ENCODE measurements at places on chromosomes 4 and X. TPM values are rescaled to one million over a fixed set of nuclear protein-coding genes. Genes with fewer than 3 reads are reported as not detected.

- DNase-seq = no peak
These were observed 38.4 kb downstream of the PSAPL1 start for GRCh38 chr4:7396186-7396910.

DNA sequence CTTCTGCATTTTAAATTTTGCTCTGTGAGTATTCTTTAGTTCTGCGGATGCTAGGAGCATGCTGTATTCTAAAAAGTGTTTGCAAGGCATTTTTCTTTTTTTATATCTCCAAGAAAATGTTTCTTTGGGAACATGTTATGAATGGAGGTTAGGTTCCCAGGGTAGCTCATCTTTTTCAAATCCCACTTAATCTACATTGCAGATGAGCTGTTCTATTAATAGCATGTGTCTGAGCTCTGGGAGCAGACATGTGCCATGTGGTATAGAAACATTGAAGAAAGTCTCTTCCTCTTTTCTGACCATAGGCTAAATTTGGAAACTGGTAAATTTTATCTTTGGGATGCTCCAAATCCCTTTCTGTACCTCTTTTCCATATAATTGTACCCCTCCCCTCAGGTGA lies 23.2 kb downstream of the DIAPH2 start:
- DNase-seq = no peak

ZNF732 gene
- 3.6 TPM for polyA plus RNA-seq

- DNase-seq = no peak
These were observed 21.9 kb downstream of the NSG1 start for GRCh38 chr4:4408576-4409335.

DNA sequence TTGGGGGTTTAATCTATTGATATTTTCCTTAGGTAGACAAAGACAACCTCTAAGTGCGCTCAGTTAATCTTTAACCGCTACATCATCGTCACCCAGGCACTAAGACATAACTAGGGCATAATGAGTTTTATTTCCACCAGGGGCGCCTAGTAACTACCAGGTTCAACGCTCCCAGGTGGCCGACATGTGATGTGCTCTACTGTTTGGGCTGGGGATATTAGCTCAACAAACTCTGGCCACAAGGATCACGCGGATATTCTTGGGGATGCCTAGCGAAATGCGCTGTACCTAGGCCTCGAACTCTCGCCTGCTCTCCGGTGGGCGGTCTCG lies 915 bp upstream of the RAB33B start:
- peak; percentile 72 for DNase-seq

- DNase-seq = no peak
These were observed 3.4 kb downstream of the NKRF start for GRCh38 chrX:119602701-119603255.

GRCh38 chr4:68310651-68311247 lies 39.1 kb downstream of the YTHDC1 start:
- DNase-seq = no peak

TMSB15C gene
- polyA plus RNA-seq = 7.5 TPM

DNA sequence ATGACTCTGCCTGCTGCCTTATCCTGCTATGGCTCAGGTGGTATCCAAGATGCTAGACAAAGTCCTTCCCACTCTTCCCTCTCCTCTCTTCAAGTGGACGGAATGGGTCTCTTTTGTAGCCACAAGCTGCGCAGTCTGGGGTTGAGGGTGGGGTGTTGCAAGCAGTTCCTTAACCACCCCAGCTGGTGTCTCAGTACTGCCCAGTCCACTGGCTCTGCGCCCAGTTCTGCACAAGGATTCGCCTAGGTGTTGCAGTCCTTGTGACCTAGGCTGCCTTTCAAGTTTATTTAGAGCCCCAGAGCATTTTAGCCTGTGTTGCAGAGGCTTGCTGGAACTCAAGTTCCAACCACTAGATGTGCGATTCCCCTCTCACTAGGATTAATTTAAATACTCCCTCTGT lies 120.7 kb downstream of the NEXMIF start:
- DNase-seq = no peak

GRCh38 chrX:130756233-130756632 lies 146.8 kb downstream of the ENOX2 start:
- no peak for DNase-seq

DNA sequence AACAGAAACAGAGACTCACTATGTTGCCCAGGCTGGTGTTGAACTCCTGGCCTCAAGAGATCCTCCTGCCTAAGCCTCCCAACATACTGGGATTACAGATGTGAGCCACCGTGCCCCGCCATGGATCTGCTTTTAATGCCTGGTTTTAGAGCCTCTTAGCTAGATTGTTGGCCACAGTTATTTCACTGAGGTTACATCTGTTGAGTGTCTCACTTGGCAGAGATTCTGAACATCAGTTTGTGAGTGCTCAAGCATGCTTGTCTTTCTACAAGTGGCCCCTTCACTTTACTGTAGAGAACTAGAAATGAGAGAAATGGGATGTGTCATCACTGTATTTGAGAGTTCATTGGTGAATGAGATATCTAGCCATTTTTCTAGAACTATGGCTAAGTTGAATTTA lies 218.5 kb downstream of the APBB2 start:
- DNase-seq = no peak

PDE6B gene
- polyA plus RNA-seq = 56.1 TPM

- DNase-seq = no peak
These were observed 823.5 kb downstream of the ADGRL3 start for GRCh38 chr4:62023633-62024032.

GRCh38 chrX:47169273-47169672 lies 24.3 kb downstream of the RBM10 start:
- DNase-seq = no peak

SSX4B gene
- not detected for polyA plus RNA-seq

SLIT2 gene
- 58.1 TPM for polyA plus RNA-seq

- no peak for DNase-seq
These were observed 722 bp upstream of the EFHC2 start for GRCh38 chrX:44344194-44344593.

UGT2B10 gene
- not detected for polyA plus RNA-seq

GRCh38 chrX:39975101-39975925 lies 122.4 kb downstream of the BCOR start:
- no peak for DNase-seq

NEK1 gene
- 20.8 TPM for polyA plus RNA-seq

- peak; percentile 77 for DNase-seq
These were observed 75.1 kb upstream of the USP9X start for GRCh38 chrX:41009850-41010846.

GRCh38 chrX:80016182-80016581 lies 1.6 kb downstream of the TBX22 start:
- no peak for DNase-seq

DNA sequence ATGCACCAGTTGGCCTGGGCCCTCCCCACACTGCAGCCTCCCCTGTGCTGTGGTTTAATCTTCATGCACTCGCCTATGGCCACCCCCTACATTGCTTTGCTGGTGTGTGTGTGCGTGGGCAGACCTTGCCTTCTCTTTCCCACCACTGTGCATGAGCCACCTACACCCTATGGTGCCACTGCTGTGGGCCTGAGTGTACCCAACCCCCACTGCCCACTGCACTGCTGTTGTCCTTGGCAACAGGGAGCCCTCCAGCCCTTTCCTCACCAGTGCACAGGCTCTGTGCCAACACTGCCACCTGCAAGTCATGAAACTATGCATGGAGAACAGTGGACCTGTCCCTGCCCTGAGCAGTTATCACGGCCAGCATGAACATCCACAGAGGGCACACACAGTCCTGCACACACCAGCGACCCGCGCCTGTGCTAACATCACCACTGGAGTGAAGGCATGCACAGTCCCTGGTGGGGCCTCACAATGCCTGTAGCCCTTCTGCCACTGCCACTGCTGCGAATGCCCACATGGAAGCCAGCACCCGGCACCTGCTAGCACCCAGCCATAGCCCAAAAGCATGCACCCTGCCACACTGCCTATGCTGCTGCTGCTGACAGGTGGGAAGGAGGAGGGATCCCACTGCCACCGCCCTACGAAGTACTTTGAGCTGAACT lies 237.8 kb upstream of the ARSJ start:
- no peak for DNase-seq

DNA sequence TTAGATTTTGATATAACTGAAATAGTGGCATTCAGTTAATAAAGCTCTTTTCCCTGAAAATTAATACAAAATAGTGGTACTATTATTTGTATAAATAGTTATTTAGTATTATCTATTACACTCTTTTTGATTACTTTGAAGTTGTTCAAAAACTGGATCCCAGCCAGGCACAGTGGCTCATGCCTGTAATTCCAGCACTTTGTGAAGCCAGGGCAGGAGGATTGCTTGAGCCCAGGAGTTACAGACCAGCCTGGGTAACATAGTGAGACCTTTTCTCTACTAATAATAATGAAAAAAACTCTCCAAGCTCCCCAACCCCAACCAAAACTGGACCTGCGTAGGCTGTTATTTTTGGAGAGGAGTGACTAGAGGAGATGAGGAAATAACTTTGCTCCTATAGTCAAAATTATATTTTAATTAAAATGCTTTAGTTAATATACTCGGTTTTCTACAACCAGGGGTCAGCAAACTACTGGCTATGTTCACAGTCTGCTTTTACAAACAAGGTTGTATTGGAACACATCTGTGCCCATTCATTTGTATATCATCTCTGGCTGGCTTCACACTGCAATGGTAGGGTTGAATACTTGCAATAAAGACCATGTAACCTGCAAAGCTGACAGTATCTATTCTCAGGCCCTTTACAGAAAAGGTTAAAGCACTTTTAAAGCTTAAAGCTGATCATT lies 27.6 kb downstream of the GUCY1A1 start:
- DNase-seq = no peak

- DNase-seq = no peak
These were observed 230.8 kb upstream of the TET2 start for GRCh38 chr4:104915864-104916263.

HPGDS gene
- polyA plus RNA-seq = 2.9 TPM
